CD4-positive, alpha-beta memory T cell (primary cell): ENCODE measurements at places on chromosomes 5 and 9. TPM values are rescaled to one million over a fixed set of nuclear protein-coding genes. Genes with fewer than 3 reads are reported as not detected.

- DNase-seq: peak; percentile 58
- peaks cover 57% of the 10 kb centered on the region for H3K4me1 ChIP-seq
- no peaks in the 10 kb centered on the region for H3K27me3 ChIP-seq
- no peaks in the 10 kb centered on the region for H3K36me3 ChIP-seq
- peak overlapping the region; percentile 12 for H3K27ac ChIP-seq
- H3K4me3 ChIP-seq: no peak overlapping the region
These were observed 51.4 kb downstream of the PFDN1 start for GRCh38 chr5:140251527-140251973.

DNA sequence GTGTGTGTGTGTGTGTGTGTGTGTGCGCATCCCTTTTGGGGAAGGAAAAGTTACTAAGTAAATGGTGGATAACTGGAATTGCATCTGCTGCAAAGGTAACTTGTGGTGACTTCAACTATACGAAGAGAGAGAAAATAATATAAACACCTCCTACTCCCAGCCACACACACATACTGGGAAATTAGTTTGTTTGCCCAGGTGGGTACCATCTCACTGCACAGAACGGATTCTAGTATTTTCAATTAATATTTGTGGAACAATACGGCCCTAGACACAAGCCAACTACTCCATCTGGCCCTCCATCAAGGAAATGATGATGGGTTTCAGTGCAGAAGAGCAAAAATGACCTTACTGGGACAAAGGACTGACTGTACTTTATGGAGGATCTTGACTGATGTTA, 32.2 kb upstream of the TXN start:
- no peaks in the 10 kb centered on the region for H3K4me1 ChIP-seq
- no peak overlapping the region for H3K27ac ChIP-seq
- H3K27me3 ChIP-seq: no peaks in the 10 kb centered on the region

GRCh38 chr5:82164977-82165713, 113.0 kb downstream of the RPS23 start:
- H3K27me3 ChIP-seq: no peaks in the 10 kb centered on the region
- H3K27ac ChIP-seq: no peak overlapping the region
- H3K4me1 ChIP-seq: no peaks in the 10 kb centered on the region
- DNase-seq: no peak

DNA sequence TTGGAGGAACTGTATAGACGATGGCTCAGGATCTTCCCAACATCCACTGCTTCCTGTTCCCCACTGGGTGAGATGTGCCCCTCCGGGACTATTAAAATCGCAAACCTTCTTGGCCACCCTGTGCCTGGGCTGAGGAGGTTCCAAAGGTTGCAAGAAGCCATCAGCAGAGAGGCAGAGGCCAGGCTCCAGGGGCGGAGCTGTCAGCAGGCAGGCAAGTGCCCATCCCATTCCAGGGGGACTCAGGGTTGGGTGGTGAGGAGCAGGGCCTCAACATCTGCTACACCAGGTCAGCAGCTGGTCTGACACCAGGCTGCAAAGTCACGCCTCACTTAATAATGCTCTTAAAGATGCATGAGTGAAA, 2.2 kb downstream of the BTNL3 start:
- DNase-seq: no peak
- no peak overlapping the region for H3K27ac ChIP-seq
- H3K4me3 ChIP-seq: no peak overlapping the region
- H3K27me3 ChIP-seq: no peaks in the 10 kb centered on the region
- no peaks in the 10 kb centered on the region for H3K36me3 ChIP-seq
- no peaks in the 10 kb centered on the region for H3K4me1 ChIP-seq

- no peaks in the 10 kb centered on the region for H3K36me3 ChIP-seq
- H3K4me3 ChIP-seq: no peak overlapping the region
- H3K4me1 ChIP-seq: no peaks in the 10 kb centered on the region
- H3K27me3 ChIP-seq: no peaks in the 10 kb centered on the region
- no peak for DNase-seq
These were observed 282.2 kb downstream of the TAF11L14 start for GRCh38 chr5:17916446-17916845.

GRCh38 chr5:141714542-141715310, 32.7 kb upstream of the ARAP3 start:
- DNase-seq: no peak
- H3K27ac ChIP-seq: no peak overlapping the region
- no peak overlapping the region for H3K4me3 ChIP-seq
- H3K36me3 ChIP-seq: no peaks in the 10 kb centered on the region
- no peaks in the 10 kb centered on the region for H3K4me1 ChIP-seq

GRCh38 chr9:35560625-35561337, 44.3 kb upstream of the TESK1 start:
- H3K4me1 ChIP-seq: no peaks in the 10 kb centered on the region
- no peaks in the 10 kb centered on the region for H3K27me3 ChIP-seq
- DNase-seq: no peak

DNA sequence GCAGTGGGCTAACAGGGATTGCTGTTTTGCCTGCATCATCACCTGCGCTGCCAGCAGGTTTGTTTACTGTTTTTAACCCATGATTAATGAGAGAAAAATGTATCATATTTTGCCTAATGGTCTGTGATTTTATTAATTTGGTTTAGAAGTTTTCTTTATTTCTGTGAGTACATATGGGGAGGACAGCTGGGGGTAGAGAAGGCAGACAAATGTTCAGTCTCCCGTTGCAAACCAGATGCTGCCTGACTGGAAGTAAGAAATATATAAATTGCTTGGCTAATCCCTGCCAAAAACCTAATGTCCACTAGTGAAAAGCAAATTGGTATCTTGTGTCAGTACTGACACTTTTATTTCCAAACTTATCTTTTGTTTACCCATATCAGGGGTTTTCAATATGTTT, 1766.1 kb upstream of the C9orf72 start:
- H3K4me1 ChIP-seq: no peaks in the 10 kb centered on the region
- H3K27me3 ChIP-seq: no peaks in the 10 kb centered on the region
- no peak overlapping the region for H3K4me3 ChIP-seq
- H3K27ac ChIP-seq: no peak overlapping the region
- no peaks in the 10 kb centered on the region for H3K36me3 ChIP-seq

- no peak for DNase-seq
- no peaks in the 10 kb centered on the region for H3K36me3 ChIP-seq
- H3K27ac ChIP-seq: no peak overlapping the region
- H3K4me1 ChIP-seq: no peaks in the 10 kb centered on the region
- H3K27me3 ChIP-seq: no peaks in the 10 kb centered on the region
- H3K4me3 ChIP-seq: no peak overlapping the region
These were observed 756.0 kb upstream of the C9orf72 start for GRCh38 chr9:28329323-28329722.

DNA sequence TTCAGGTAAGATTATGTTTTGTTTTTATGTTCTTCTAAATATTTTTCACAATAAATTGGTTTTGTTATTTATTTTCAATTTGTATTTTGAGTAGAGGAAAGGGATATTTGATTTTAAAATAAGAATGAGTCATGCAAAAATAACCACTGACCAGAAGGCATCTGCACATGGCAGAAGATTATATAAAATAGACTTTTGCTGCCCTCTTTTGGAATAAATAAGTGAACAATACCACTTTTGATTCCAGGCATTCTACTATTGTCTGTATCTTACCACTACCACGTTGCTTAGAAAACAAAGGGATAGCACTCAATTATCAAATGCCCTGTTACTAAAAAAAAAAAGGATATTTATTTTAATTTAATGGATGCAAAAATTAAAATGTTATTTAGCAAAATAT, 227.3 kb upstream of the ITGA1 start:
- H3K4me3 ChIP-seq: no peak overlapping the region
- no peaks in the 10 kb centered on the region for H3K27me3 ChIP-seq
- H3K36me3 ChIP-seq: no peaks in the 10 kb centered on the region
- DNase-seq: peak; percentile 2
- H3K27ac ChIP-seq: no peak overlapping the region
- no peaks in the 10 kb centered on the region for H3K4me1 ChIP-seq

- DNase-seq: no peak
- no peak overlapping the region for H3K27ac ChIP-seq
- peaks cover 4% of the 10 kb centered on the region for H3K4me1 ChIP-seq
- no peak overlapping the region for H3K4me3 ChIP-seq
- H3K36me3 ChIP-seq: no peaks in the 10 kb centered on the region
These were observed 514 bp downstream of the SOHLH1 start for GRCh38 chr9:135698767-135699166.

- H3K4me3 ChIP-seq: no peak overlapping the region
- H3K27ac ChIP-seq: no peak overlapping the region
These were observed 6.5 kb downstream of the TMEM161B start for GRCh38 chr5:88262116-88262515.

GRCh38 chr5:139141446-139142204, 56.5 kb downstream of the SIL1 start:
- H3K27ac ChIP-seq: no peak overlapping the region
- H3K27me3 ChIP-seq: no peaks in the 10 kb centered on the region
- H3K36me3 ChIP-seq: no peaks in the 10 kb centered on the region

DNA sequence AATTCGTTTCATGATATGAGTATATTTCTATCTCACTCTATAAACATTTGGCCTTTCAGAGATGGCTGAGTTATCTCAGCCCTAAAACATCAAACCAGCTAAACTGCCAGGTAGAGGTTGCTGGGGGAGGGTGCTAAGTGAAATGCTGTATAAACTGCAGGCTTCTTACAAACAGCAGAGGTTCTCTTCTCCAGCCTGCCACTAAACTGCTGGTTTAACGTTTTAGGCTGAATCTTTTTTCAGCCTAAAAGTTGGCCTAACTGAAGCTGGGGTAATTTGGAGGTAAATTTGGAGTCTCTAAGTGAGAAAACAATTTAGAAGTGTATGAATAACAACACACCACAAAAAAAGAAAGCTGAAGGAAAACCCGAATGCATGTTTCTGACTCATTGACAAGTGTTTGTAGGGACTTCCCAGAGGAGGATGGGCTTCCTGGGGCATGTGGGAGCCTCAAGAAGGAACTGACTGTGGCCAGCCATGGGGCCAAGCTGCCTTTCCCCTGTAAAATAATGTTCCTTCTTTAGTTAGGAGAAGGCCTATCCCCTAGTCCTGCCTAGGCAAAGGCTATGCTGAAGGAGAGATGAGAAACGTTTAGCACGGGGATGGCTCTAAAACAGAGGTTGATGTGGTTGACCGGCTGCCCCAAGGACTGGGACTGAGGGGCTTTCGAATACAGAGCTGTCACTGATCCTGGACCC, 44.3 kb downstream of the SLC28A3 start:
- H3K36me3 ChIP-seq: no peaks in the 10 kb centered on the region
- H3K27ac ChIP-seq: peak overlapping the region; percentile 19
- H3K27me3 ChIP-seq: no peaks in the 10 kb centered on the region
- DNase-seq: peak; percentile 15

GRCh38 chr5:144273232-144274027, 102.8 kb downstream of the KCTD16 start:
- H3K4me1 ChIP-seq: no peaks in the 10 kb centered on the region
- H3K4me3 ChIP-seq: no peak overlapping the region
- no peaks in the 10 kb centered on the region for H3K27me3 ChIP-seq
- no peak overlapping the region for H3K27ac ChIP-seq
- no peaks in the 10 kb centered on the region for H3K36me3 ChIP-seq
- DNase-seq: no peak

GRCh38 chr9:137972355-137972987, 94.9 kb downstream of the CACNA1B start:
- no peaks in the 10 kb centered on the region for H3K27me3 ChIP-seq
- DNase-seq: no peak
- H3K4me3 ChIP-seq: no peak overlapping the region
- no peaks in the 10 kb centered on the region for H3K36me3 ChIP-seq

GRCh38 chr5:109649318-109649717, 40.4 kb upstream of the MAN2A1 start:
- H3K4me3 ChIP-seq: no peak overlapping the region
- DNase-seq: no peak
- no peaks in the 10 kb centered on the region for H3K36me3 ChIP-seq
- no peak overlapping the region for H3K27ac ChIP-seq
- H3K4me1 ChIP-seq: no peaks in the 10 kb centered on the region
- H3K27me3 ChIP-seq: no peaks in the 10 kb centered on the region

- DNase-seq: no peak
- no peaks in the 10 kb centered on the region for H3K27me3 ChIP-seq
- no peaks in the 10 kb centered on the region for H3K4me1 ChIP-seq
- no peak overlapping the region for H3K4me3 ChIP-seq
- peaks cover 67% of the 10 kb centered on the region for H3K36me3 ChIP-seq
- no peak overlapping the region for H3K27ac ChIP-seq
These were observed 58.9 kb downstream of the DOCK2 start for GRCh38 chr5:169695919-169696490.

The ZNF454 gene
- not detected for total RNA-seq

The HAVCR2 gene
- 4.5 TPM for total RNA-seq

The TAF1L gene
- total RNA-seq: 0.06 TPM

The APBA1 gene
- total RNA-seq: 0.83 TPM

The PPIP5K2 gene
- 66.5 TPM for total RNA-seq

The DRD1 gene
- total RNA-seq: not detected

The IFNE gene
- not detected for total RNA-seq
